ENCODE measurements at places on chromosomes 4 and X.

GRCh38 chrX:148542481-148543255 lies 42.3 kb downstream of the AFF2 start:
- no peak for DNase-seq

GRCh38 chr4:128298852-128299251 lies 11.2 kb upstream of the PGRMC2 start:
- DNase-seq, result peak; percentile 21

DNA sequence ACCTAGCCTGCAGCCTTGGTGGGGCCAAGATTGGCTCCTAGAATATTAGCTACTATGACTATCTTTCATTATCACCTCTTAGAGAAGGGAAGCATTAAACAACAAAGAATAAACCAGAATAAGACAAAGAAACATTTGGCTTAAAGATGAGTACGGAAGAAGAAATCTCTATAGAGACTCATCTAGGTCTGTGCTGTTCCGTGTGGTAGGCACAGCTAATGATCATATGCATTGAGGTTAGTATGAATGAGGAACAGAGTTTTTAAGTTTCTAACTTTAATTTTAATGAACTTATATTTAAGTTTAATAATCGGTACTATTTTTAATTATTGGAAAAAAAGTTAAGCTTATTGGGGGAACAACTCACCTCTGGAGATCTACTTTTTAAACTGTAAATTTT lies 24.6 kb downstream of the ARHGAP24 start:
- DNase-seq, result no peak

- peak; percentile 1 for DNase-seq
Observed at GRCh38 chr4:44760142-44760898, 34.0 kb upstream of the GNPDA2 start.

- DNase-seq, result no peak
Observed at GRCh38 chr4:22090661-22091351, 142.2 kb upstream of the KCNIP4 start.

- DNase-seq, result no peak
Observed at GRCh38 chr4:70619778-70620177, 8.8 kb upstream of the ENAM start.

DNA sequence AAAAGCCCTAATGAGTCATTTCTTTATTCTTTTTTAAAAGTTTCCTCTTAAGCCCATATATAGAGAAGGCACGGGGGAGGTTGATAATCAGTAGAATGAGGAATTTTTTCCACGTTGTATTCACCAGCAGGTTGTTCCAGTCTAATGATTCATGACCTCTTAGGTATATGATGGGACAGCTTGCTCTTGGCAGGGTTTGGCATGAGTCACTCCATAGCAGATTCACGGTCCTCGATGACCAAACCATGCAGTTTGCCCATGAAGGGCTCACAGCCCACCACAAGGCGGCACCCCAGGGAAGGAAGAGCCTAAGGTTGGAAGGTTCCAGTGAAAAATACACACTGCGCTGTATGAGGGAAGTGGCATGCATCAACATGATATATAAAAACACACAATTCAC lies 623.8 kb upstream of the DIPK2B start:
- no peak for DNase-seq

- DNase-seq, result no peak
Observed at GRCh38 chr4:95693594-95693993, 144.8 kb upstream of the UNC5C start.

DNA sequence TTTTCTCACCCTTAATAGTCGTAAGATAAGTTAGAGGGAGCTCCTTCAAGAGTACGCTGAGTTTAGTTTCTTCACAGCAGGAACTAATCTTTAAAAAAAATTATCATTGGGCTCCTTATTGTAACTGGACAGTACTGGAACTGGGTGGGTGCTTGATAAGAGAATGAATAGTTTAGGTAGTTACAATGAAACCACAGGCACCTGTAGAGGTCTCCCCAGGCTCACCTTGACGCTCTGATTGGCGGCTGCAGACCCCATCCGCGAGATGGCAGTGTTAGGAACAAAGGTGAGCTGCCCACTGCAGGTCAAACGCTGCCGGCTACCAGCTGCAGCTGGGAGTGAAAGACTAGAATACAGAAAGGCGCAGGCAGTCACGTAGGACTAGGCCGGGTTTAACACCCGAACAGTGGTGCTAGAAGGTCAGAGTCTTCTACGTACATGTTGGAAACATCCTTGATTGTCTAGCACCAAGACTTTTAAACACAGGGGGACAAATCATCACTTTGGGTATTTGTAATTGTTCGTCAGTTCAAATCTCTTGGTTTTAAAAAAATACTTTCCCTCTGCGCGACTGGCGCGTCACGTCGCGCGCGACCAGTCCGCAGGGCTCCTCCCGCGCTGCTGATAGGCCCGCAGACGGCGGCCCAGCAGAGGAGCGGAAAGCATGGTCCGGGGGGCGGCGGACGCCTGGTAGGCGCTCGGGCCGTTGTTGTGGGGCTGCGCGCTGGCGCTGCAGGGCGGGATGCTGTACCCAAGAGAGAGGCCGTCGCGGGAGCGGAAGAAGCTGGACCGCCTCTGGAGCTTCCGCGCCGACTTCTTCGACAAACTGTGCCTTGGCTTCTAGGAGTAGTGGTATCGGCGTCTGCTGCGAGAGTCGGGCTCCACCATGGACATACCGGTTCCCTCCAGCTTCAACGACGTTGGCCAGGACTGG lies 45.6 kb downstream of the SMARCA5 start:
- DNase-seq, result peak; percentile 38

GRCh38 chr4:85149676-85150075 lies 183.2 kb upstream of the WDFY3 start:
- no peak for DNase-seq

DNA sequence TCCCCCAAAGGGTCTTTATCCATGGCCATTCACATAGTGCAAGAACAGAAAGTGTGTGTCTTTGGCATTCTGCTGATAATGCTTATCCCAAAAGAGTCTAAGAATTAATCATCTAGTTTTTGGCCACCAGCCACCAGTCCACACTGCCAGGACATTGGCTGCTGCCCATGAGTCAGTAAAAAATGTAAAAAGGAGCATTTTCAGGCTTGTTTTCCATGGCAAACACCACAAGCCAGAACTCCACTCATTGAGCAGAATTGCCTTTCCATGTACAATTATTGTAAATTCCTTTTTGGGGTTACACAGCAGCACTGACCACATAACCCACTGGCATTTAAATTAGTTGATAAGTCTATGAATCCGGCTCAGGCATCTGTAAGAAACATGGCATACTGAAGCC lies 89.2 kb upstream of the PRDX4 start:
- DNase-seq, result no peak

DNA sequence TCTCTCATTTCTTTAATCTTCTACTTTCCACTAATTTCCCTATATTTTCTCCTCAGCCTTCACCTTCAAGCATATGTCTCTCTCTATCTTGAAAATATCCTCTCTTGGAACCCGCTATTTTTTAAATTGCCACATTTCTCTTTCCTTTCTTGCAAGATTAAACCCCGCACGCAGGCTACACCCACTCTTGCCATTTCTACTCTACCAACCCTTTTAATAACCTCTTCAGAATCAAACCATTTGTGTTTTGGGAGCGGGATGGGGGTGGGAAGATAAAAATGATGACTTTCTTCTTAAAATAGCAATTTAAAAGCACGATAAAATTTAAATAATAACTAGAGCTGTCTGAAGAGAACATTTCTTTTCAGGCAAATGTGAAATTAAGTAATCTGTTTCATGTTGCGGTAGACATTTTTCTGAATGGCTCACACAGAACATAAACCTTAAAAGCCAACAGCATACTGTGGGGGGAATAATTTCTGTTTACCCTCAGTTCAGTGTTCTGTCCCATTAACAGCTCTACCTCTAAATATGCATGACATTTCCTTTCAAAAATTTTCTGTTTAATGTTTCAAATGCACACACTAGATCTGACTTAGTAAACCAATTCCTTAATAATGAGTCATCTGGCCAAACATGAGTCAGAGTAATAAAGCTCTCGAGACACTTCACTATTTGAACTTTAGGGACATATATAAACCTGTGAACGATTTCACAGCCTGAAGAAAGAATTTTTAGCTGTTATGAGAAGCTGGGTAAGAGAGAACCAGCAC lies 20.5 kb downstream of the ARSJ start:
- no peak for DNase-seq

DNA sequence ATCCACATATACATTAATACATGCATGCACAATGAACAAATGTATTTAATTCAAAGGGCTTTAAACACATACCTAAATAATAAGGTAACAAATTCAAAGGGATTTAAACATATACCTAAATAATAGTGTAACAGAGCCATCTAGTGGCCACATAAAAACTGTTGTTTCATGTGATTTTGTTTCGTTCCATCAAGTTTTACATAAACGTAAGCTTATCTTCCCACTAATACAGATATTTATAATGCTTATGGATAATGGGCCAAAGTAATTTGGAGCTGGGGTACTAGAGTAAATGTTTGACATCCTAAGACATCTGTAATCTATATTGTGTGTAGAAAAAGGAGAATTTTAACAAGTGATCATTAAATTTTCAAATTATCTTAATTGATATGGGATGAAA lies 82.3 kb downstream of the PRSS12 start:
- no peak for DNase-seq

DNA sequence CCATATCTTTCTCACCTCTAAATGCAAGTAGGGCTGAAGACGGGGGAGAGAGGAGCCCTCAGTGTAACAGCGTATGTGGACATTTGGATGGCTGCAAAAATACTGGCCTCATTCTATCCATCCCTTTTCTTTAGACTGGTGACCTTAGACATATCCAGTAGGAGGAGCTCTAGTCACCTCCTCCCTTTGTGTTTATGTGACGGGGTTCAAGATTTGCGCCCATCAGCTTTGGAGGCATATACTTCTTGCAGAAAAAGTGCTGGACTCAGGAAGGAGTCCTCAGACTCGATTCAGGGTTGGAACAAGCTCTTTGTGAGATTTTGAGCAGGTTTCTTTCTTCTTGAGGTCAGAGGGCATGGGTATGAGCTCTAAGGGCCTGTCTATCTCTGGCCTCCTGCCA lies 86.2 kb downstream of the MAMLD1 start:
- DNase-seq, result no peak

DNA sequence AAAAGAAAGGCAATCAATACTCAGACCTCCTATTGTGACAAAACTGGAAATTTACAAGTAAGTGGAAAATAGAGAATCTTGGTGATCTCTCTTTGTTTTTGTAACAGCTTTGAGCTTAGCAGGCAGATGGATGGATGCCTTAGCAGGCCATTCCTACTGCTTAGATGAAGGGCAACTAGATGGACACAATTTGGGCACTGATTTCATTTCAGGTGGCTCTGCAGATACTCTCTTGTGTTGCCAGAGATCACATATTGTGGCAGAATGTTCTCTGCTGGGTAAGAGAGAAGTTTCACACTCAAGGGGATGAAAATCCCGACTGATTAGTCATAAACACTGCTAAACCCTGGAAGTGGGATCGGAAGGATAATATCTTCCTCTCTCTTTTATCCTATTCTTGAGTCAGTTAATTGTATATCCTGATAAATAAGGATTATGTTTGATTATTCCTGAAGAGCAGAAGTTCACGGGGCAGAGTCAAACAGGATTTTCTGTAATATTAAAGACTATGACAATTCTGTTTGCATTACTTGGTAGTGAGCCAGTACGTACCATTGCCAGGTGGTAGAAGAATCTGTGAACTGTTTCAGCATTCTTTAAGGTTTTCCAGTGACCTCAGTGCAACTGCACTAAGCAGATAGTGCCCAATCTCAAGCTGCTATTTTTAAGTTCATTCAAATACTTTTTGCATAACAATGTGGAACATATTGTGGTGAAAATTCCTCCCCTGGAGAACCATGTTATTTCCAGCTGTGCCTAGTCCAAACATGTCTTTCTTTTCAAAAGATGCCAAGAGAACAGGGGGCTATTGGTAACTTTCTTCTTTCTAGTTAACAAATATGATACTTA lies 974.3 kb downstream of the FSTL5 start:
- no peak for DNase-seq

DNA sequence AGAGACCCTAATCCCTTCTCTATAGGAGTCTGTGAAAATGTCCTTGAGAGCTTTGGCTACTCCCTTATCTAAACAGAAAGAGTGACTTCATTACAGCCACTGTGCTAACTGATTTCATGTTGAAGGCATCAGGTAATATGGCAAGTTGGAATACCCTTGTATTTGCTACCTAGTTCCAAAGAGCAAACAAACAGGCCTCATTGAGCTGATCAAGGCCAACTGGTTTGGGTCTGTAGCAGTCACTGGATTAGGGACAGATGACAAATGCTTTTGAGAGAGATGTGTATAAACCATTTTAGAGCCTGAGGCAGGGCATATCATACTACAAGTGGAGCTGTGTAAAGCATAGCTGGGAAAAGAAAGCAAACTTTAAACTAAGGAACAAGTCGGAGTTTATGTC lies 22.9 kb upstream of the PDLIM5 start:
- no peak for DNase-seq

GRCh38 chr4:26930964-26931363 lies 70.3 kb downstream of the STIM2 start:
- no peak for DNase-seq

DNA sequence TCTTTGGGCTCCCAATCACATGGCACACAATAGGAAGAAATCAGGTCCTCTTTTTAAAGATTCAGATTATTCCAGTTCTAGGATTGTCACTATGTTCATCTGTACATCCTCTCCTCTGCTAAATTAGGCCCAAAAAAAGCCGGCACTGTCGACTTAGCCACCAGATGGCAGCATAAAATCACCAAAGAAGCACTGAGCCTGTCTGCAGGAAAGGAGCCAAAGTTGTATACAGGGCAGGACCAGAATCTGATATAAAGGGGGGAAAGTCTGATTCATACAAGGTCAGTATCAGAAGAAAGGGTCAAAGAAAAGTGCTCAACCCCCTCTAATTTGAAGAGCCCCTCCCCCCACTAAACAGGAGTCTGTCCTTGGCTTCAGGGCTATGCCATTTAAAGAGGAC lies 292.5 kb downstream of the CHIC1 start:
- DNase-seq, result peak; percentile 27

- DNase-seq, result no peak
Observed at GRCh38 chr4:69239557-69240168, 25.1 kb upstream of the UGT2B11 start.

GRCh38 chrX:153537526-153538295 lies 20.3 kb downstream of the ATP2B3 start:
- DNase-seq, result no peak

DNA sequence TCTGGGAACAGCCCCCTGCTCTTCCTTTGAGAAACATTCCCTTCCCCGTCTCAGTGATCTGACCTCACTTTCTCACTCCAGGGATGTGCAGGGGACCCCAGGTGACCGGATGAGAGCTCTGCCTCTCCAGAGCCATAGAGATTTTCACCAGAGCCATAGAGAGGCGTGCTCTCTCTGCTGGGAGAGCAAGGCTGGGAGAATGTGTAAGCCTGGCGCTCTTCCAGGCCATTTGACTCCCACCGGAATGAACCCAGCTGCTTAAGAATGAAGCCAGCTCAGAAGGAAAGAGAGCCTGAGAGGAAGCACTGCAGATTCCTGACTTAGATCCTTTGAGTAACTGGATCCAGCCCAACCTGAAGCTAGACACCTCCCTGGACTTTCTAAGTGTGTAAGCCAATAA lies 106.4 kb downstream of the DHX15 start:
- no peak for DNase-seq

GRCh38 chr4:6889736-6890324 lies 19.8 kb upstream of the TBC1D14 start:
- no peak for DNase-seq

GRCh38 chr4:83121246-83121645 lies 6.7 kb upstream of the PLAC8 start:
- DNase-seq, result no peak

Measured in T-helper 2 cell (primary cell).